ENCODE measurements at places on chromosomes 6 and 20.

GRCh38 chr6:73688351-73688750 is 7.7 kb upstream of the CD109 start:
- DNase-seq: no peak

DNA sequence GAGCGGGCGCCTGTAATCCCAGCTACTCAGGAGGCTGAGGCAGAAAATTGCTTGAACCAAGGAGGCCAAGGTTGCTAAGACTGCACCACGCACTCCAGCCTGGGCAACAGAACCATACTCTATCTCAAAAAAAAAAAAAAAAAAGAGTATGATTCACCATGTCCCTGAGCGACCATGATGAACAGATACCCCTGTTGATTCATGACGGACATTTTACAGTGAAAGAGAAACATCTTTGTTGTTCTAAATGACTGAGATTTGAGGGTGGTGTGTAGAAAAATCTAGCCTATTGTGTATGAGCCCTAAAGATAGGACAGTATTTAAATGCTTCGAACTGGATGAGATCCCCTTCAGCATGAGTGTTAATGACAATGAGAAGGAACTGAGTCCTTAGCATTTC is 32.8 kb downstream of the RBM24 start:
- DNase-seq: no peak

DNA sequence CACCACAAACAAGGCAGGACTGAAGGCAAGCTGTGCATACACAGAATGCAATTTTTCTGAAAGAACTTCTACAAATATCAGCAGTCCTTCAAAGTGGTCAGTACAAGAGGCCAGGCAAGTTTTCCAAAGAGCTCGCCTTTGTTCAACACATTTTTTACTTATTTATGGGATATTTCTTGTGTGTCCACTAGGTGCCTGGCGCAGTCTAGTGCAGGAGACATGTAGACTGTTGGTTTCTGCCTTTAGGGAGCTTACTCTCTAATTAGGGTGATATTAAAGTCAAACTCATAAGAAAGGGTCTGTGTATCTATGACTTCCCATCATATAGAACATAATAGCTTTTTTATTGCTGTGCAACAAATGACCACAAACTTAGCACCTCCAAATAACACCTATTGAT is 21.2 kb upstream of the VEGFA start:
- DNase-seq: no peak

- peak; percentile 31 for DNase-seq
Measured at GRCh38 chr6:149484733-149485700, at the start of gene ZC3H12D. ZC3H12D (minus strand) TSS chr6:149485014; CDS start chr6:149474543, 10,471 bp downstream.

- DNase-seq: no peak
Measured at GRCh38 chr20:64068386-64069208, 5.6 kb downstream of the TCEA2 start.

GRCh38 chr6:46010771-46011170 is 4.9 kb downstream of the CLIC5 start:
- no peak for DNase-seq

DNA sequence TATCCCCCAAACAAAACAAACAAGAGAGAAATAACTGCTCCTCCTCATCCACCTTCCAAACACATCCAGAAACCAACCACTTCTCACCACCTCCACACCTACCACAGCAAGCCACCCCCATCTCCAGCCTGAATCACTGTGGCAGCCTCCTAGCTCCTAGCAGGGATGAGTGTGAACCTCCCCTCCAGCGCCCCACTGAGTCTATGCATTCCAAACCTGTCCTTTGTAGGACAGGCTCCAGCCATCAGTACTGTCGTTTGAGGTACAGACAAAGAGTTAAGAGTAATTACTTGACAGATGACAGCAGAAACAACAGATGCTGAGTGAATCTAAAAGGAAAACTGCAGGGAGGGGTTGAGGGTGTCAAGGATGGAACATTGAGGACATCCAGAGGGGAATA is 2.4 kb downstream of the METTL24 start:
- DNase-seq: no peak

GRCh38 chr20:45100563-45101245 is at the start of gene KCNS1:
KCNS1 (minus strand) TSS chr20:45101127; CDS start chr20:45099236, 1,891 bp downstream.
- DNase-seq: no peak

DNA sequence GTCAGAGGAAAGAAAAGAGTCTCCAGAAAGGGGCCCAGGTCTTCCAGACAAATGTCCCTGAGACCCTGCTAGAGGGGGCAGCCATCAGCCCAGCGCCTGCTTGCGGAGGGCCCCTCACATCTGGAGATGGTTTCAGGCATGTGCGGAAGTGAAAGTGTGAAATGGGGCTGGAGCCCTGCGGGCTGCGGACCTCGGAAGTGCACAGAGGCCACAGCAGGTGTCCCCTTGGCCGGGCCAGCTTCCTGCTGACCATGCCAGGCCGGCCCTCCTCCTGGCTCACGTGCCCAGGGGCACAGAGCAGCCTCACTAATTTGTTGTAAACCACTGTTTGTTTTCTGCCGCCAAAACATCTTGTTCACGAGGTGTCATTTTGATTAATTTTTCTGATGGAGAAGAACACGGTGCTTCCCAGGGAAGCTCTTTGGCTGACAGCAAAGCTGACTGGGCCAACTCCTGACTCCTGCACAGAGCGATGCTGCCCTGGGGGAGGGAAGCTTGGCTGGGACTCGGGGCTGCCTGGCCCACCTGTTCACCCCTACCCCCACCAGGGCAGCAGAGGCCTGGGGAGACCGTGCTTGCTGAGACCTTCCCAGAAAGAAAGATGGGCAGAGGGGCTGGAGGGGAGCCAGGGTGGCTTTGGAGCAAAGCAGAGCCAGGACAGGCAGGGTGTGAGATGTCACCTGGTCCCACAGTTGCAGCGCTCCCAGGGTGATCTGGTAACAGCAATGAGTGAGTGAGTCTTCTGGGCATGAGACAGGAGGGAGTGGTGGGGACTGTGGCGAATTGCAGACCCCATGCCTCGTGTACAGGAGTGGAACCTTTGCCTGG is 54.2 kb downstream of the BCAS4 start:
- no peak for DNase-seq

DNA sequence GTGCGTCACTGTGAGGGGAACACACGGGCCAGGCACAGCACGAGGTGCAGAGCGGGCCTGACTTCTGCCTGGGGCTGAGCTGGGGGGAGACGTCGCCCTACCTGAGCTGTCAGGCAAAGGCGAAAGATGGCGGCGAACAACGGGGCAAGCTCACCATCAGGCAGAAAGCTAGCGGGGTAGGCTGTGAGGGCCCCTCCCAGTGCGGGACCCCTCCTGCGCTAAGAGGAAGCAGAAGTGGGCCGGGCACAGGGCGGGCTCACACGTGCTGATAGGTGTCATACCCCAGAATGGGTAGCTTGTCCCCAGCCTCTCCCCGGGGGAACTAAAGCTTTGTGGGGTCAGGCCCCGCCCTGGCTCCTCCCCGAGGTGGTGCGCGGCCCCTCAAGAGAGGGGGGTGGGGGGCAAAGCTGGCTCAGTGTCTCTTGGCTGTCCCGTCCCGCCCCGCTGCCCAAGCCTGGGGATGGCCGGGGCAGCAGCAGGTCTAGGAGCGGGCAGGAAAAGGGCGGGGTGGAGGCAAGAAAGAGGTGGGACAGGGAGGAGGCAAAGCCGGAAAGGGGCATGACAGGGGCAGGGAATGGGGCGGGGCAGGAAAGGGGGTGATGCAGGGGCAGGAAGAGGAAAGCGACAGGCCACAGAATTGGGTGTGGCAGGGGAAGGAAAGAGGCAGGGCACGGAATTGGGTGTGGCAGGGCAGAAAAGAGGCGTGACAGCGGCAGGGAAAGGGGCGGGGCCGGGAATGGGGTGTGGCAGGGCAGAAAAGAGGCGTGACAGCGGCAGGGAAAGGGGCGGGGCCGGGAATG is 14.7 kb downstream of the UCKL1 start:
- DNase-seq: peak; percentile 39

DNA sequence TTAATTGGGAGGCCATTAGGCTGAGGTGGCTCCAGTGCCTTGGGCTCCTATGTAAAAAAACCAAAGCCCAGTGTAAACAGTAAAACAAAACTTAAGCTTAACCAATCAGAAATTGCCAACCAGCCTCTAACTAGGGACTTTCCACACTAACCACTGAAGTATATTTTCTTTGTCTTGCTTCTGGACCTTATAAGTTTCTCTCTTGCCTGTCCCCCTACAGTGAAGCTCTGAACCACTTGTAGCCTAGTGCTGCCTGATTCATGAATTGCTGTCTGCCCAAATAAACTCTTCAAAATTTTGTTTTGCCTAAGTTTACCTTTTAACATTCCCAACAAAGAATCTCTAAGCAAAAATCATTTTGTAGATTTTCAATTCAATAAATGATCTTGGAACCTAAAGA is 28.2 kb downstream of the POPDC3 start:
- no peak for DNase-seq

- DNase-seq: no peak
Measured at GRCh38 chr6:69145062-69145461, 510.0 kb downstream of the ADGRB3 start.

DNA sequence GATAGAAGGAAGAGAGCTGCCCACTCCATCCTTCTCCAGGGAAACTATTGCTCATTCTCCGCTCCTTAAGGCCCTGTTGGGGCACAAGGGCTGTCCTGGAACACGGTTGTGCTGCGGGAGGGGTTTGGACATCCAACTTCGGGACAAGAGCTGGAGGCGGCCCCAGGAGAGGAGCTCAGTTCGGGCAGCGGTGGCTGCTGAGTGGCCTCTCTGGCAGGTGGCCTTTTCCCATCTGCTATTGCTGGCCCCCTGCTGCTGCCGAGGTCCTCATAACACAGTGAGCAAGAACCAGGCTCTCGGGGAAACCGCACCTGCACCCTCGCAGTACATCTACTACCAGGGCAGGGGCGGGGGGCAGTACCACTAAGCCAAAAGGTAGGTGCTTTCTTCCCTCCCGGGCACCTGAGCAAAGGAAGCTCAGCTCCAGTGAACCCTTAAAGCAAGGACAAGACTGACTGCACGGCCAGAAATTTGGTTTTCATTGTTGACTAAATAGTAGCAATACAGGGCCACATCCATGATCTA is 63.7 kb downstream of the PSMG4 start:
- no peak for DNase-seq

- no peak for DNase-seq
Measured at GRCh38 chr6:154395878-154396277, 39.3 kb upstream of the IPCEF1 start.

DNA sequence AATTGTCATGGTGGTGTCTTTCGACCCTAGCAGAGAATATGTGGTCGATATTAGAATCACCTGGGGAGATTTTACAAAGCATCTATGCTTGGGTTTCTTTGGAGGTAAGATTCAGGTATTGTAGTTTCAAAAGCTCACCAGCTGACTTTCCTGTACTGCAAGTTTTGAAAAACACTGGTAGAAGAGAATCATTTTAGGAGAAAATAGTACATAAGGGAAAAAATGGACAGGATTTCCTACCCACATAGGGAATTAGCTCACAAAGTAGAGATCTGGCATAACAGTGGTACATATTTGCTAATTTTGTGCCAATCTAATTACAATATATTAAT is 27.4 kb upstream of the ABT1 start:
- no peak for DNase-seq

DNA sequence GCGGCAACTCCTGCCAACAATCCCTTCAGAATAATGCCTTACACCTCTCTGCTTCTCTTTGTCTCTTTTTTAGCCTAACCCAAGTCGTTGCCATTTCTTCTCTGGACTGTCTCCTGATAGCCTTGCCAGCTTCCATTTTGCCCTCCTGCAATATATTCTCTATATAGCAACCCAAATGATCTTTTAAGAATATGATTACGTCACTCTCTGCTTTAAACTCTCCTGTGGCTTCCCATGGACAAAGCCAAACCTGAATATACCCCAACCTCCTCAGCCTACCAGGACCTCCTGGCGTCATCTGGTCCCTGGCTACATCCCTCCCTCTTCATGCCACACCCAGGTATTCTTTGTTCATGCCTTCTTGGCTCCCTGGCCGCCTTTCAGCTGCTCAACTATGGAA is 126.5 kb upstream of the KCNK16 start:
- no peak for DNase-seq

- no peak for DNase-seq
Measured at GRCh38 chr6:50030777-50031562, 9.2 kb upstream of the DEFB110 start.

- no peak for DNase-seq
Measured at GRCh38 chr6:36662827-36663256, 15.7 kb upstream of the CDKN1A start.

Measured in bone marrow (tissue), 2 donors.